ENCODE measurements at places on chromosomes 7 and 10. TPM values are rescaled to one million over a fixed set of nuclear protein-coding genes. Genes with fewer than 3 reads are reported as not detected.

Gene FKBP9
- 103 TPM for total RNA-seq

Gene LIPJ
- total RNA-seq, result not detected

DNA sequence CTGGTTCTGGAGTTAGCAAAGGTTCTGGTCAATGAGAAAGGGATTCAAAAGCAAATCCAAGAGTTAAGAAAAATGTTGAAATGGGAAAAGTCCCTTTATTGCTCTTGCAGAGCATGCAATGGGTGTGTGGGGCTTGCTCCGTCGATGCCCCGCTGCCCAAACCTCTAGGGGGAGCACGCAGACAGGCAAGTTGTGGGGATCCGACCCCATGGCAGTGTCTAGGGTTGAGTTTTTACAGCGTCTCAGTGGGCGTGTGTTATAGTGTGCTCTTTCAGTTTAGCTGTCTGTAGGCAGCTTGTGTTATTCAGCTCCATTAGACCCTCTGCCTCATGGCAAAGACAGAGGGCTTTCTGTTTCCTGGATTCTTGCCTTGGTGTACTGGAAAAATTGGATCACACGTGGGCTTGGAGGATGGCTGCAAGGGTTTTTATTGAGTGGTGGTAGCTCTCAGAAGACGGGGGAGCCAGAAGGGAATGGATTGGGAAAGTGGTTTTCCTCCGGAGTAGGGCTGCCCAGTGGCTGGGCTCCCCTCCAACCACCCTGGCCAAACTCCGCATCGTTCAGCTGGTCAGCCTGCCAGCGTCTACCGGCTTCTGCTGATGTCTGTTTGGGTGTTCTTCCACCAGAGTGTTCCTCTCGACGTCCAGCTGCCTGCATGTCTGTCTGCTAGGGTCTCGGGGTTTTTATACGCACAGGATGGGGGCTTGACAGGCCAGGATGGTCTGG is 102.3 kb upstream of the PLXDC2 start:
- no peak for DNase-seq

GRCh38 chr10:68151453-68151852 is 42.2 kb downstream of the MYPN start:
- no peak for DNase-seq

- no peak for DNase-seq
Observed at GRCh38 chr10:32384171-32384570, 37.2 kb upstream of the EPC1 start.
